ENCODE measurements at places on chromosomes 16 and 17.

GRCh38 chr17:80385046-80385445, 29.9 kb upstream of the ENDOV start:
- no peak overlapping the region for H3K4me3 ChIP-seq
- no peak overlapping the region for H3K27ac ChIP-seq
- H3K36me3 ChIP-seq, result peaks cover 66% of the 10 kb centered on the region
- H3K27me3 ChIP-seq, result no peaks in the 10 kb centered on the region
- no peaks in the 10 kb centered on the region for H3K4me1 ChIP-seq
- DNase-seq, result no peak

DNA sequence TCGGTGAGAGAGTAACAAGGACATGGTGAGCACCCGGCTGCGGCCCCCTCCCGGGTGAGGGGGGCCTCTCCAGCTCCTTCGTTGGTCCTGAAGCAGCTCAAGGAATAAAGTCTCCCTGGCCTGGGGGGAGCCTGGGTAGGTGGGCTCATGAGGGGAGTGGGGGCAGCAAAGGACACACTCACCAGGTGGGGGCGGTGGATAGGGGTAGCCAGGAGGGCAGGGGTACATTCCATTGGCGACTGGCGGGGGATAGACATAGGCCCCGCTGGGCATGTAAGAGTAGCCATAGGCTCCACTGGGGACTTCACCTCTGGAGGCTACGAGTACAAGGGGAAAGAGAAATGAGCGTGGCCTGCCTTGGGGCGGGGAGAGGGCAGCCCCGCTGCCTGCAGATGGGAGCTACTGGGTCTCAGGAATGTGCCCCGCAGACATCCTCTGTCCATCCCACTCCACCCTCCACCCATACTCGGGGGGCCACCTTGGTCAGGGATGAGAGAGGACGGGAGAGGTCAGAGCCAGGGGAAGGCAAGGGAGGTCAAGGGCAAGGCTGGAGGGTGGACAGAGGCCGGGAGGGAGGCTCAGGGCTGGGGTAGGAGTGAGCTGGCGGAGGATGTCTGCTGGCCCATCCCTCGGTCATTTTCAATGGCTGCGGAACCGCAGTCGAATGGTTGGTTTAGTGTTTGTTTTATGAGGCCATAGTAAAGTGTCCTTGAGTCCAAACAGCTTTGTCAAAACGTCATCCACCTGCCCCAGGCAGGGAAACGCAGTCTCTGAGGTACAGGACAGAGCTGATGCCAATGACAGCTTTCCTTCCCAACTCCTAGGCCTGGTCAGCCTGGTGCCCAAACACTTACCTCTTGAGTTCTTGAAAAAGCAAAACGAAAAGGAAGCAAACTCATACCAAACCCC, 3.7 kb upstream of the UNC13D start:
- no peak overlapping the region for H3K4me3 ChIP-seq
- H3K36me3 ChIP-seq, result peaks cover 75% of the 10 kb centered on the region
- H3K27ac ChIP-seq, result peak overlapping the region; percentile 99
- H3K4me1 ChIP-seq, result peaks cover 7% of the 10 kb centered on the region

DNA sequence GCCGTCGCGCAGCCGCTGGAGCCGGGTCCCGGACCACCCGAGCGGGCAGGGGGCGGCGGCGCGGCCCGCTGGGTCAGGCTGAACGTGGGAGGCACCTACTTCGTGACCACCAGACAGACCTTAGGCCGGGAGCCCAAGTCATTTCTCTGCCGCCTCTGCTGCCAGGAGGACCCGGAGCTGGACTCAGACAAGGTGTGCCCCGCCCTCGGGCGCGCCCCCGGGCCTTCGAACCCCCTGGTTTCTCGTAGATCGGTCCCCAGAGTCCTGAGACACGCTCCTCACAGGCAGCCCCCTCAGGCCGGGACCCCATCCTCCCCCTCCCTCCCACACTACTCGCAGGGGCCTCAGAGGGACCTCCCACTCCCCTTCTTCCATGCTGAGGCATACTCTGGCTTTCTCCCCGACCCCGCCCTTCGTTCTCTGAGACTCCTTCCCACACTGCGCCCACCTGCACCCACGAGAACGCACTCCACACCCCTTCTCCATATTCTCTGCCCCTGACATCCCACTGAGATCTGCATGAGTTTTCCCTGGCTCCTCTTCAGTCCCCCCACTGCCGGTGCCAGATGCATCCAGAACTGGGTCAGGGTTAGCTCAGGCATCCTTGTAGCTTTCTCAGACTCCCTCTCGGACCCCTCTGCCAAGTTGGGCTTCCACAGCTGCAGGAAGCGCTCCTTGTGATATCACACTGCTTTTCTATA, 523 bp downstream of the KCTD2 start:
- H3K27ac ChIP-seq, result peak overlapping the region; percentile 58
- peak overlapping the region; percentile 80 for H3K4me3 ChIP-seq
- H3K36me3 ChIP-seq, result peaks cover 16% of the 10 kb centered on the region
- H3K27me3 ChIP-seq, result no peaks in the 10 kb centered on the region

GRCh38 chr17:43976963-43977837, 23.5 kb upstream of the PYY start:
- H3K27me3 ChIP-seq, result no peaks in the 10 kb centered on the region
- no peak overlapping the region for H3K27ac ChIP-seq
- DNase-seq, result no peak
- H3K4me3 ChIP-seq, result no peak overlapping the region
- H3K4me1 ChIP-seq, result no peaks in the 10 kb centered on the region
- no peaks in the 10 kb centered on the region for H3K36me3 ChIP-seq

- H3K4me1 ChIP-seq, result peaks cover 12% of the 10 kb centered on the region
- no peak overlapping the region for H3K4me3 ChIP-seq
- H3K36me3 ChIP-seq, result no peaks in the 10 kb centered on the region
These were observed 28.8 kb downstream of the PRDM7 start for GRCh38 chr16:90048347-90048722.

DNA sequence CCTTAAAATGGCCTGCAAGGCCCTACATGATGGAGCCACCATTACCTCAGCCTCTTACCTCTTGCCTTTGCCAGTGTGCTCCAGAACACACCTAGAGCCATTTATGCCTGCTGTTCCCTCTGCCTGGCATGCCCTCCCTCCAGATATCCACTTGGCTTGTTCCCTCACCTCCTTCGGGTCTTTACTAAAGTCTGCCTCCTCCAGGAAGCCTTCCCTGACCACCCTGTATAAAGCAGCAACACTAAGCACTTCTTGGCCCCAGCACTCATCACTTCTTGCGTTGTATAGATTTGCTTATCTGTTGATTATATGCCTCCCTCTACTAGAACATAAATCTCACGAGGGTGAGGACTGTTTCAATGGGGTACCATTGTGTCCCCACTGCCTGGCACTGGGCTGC, 25.3 kb downstream of the ANKRD40 start:
- no peak overlapping the region for H3K4me3 ChIP-seq
- no peaks in the 10 kb centered on the region for H3K27me3 ChIP-seq
- peaks cover 4% of the 10 kb centered on the region for H3K4me1 ChIP-seq
- DNase-seq, result no peak

DNA sequence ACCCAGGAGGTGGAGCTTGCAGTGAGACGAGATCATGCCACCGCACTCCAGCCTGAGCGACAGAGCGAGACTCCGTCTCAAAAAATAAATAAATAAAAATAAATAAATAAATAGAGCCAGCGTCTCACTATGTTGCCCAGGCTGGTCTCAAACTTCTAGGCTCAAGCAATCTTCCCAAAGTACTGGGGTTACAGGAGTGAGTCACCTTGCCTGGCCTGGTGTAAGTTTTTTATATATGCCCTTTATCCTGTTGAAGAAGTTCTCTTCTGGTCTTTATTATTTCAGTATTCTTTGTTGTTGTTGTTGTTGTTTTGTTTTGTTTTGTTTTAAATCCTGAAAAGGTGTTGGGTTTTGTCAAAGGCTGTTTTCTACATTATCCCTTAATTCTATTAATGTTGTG, 30.1 kb upstream of the ABCC1 start:
- H3K36me3 ChIP-seq, result no peaks in the 10 kb centered on the region
- no peaks in the 10 kb centered on the region for H3K4me1 ChIP-seq
- no peaks in the 10 kb centered on the region for H3K27me3 ChIP-seq
- no peak for DNase-seq
